ENCODE measurements at places on chromosomes 2 and 18.

DNA sequence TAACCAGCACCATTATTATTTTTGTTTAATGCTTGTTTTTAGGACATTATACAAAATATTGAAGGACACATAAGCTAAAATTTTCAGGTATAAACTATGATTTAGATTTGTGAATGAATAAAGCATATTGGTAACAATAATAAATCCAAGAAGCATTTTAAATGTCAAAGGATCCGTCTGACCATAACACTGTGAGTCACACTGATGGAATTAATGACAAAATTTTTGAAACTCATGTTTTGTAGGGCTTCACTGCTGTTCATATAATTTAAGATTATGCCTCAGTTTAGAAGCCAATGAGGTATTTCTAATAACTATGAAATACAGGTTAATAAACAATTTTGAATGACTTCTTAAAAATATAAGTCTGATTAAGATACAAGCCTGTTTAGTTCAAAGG, 124.6 kb downstream of the TMEFF2 start:
- no peak for DNase-seq

DNA sequence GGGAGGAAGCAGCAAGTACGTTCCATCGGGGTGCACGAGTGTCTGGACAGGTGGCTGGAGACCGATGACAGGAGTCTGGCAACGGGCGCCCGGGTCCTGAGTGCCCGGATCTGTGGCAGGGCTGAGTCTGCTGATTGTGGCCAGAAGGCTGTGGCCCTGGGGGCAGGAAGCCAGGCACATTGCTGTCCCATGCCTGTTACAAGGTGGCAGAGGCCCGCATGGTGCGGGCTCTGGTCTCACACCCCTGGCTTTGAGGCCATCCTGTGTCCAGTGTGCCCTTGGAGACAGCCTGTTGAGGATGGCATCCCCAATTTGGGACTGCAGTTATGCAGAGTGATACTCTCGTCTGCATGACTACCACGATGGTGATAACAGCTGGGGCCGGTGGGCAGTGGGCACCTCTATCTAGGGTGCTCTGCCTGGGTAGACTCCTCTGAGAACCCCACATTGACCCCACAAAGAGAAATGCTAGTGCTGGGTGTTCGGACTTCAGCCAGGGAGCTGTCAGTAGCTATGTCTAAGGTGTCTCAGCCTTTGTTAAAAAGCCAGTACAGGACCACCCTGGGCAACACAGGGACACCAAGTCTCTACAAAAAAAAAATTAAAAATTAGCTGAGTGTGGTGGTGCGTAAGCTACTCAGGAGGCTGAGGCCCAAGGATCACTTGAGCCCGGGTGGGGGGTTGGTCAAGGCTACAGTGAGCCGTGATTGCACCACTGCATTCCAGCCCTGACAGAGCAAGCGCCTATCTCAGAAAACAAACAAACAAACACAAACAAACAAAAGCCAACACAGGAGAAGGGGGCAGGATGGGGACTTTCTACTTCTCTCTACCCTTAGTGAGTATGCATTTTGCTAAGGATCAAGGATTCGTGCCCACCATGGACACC, 88.3 kb downstream of the RHOB start:
- DNase-seq: no peak

DNA sequence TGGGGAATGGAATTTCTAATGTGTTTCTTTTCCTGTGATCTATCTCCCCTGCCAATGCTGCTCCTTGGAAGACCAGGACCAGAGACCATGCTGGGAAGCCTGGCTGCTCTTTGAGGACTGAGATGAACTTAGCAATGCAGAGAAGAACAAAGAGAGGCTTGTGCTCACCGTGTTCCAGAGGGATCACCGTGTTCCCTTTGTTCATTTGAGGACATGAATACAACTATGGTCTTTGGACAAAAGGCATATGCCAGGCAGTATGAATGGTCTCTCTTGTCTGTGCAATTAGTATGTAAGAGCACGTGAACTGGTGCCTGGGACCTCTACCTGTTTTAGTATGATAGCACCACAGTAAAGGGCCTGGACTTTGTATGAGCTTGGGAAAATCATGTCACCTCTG, 139.9 kb downstream of the TDRD15 start:
- no peak for DNase-seq

GRCh38 chr2:156852681-156853080, 404.8 kb upstream of the GALNT5 start:
- no peak for DNase-seq

DNA sequence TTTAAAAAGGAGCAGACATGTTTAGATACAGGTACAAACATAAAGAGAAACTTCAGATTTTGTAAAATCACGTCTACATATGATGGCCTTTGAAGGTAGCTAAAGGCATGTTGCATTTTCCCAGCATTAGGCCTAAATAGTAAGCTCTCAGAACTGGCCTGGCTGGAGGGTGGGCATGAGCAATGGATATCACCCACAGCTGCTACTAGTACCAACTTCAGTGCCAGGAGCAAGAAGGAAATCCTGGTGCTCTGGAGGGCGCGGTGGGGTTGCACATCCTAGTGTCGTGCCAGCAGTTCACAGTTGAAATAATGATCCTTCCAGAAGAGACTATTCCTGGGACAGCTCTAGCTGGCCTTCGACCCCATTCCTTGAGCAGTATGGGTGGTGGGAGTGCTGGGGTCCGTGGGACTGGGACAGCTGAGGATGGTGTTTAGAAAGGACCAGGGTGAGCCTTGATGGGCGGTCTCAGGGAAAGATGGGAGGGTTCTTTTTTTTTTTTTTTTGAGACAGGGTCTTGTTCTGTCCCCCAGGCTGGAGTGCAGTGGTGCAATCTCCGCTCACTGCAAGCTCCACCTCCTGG, 4.9 kb downstream of the DES start:
- DNase-seq: no peak

DNA sequence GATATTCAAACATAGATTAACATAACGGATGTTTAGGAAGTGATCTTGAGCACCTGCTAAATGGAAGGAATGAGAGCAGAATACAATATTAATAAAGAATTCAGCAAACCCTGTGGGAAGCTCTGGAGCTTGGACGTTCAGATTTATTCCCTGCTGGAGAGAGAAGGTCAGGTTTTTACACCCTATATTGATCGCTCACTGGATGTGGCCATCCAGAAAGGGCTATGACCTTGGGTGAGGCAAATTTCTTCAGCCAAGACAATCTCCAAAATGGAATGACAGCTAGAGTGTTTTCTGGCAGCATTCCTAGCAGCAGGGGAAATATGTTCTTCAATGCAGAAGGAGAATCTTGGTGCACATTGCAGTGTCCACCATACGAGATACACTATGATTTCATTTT, 288.3 kb downstream of the IRS1 start:
- no peak for DNase-seq

DNA sequence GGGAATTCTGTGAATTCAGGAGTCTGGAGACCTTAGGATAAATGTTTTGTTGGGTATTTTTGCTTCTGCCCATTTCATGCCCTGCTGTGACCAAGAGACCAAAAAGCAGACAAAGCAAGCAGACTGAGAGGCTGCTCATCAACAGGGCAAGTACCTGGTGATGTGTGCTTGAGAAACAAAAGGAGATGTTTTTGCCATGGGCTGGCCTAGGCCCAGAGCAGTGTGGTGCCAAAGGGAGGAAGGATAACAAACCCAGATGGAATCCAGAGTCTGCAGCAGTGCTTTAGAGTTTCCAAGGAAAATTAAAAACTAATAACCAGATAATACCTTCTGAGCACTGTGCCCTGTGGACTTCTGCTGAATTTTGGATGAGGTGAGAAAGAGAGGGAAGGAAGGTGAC, 538.4 kb downstream of the STK39 start:
- DNase-seq: no peak

DNA sequence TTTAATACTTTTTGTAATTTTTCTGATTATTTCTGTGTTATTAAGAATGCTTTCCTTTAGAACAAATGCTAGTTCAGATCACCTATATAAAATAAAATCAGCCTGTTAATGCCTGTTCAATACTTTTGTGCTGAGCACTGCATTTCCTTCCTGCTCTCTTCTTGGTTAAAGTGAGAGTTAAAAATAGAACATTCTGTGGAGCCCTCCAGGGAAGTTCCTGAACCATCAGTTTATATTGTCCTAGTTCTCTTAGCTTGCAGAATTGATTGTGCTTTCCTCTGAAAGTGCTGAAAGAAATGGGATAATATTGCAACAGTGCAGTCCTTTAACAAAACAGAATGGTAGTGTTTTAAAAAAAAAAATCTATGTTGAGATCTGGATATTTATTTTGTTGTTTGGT, 74.6 kb upstream of the UBXN4 start:
- no peak for DNase-seq

DNA sequence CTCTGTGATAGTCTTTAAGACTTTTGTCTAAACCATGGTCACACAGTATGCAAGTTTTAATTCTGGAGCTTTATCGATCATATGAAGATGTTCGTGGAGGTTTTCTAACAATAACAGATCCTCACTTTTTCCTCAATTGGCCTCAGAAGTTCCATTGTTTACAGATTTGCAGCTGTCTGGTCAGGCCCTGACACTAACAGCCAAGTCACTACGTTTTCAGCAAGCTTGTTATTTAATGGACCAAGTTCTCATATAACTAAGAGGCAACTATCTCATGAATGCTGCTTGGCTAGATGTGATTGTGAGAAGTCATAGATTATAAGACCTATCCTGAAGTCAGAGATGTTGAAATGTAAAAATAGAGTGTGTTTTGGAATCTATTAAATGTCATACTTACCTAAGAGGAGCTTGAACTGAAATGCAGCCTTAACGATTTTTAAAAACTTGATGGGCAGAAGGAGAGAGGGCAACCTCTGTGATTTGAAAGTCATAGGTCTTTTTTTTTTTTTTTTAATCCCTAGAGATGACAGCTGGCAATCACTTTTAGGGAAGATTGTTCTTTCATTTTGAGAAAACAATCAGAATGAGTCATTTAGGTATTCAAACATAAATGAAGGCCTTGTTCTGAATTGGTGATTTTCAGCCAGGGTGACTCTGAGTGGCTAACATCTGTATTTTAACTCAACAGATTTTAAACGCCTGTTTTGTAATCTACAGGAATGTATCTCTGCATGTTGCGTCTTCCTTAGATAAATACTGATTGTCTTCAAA, 48.4 kb upstream of the NEMP2 start:
- no peak for DNase-seq

DNA sequence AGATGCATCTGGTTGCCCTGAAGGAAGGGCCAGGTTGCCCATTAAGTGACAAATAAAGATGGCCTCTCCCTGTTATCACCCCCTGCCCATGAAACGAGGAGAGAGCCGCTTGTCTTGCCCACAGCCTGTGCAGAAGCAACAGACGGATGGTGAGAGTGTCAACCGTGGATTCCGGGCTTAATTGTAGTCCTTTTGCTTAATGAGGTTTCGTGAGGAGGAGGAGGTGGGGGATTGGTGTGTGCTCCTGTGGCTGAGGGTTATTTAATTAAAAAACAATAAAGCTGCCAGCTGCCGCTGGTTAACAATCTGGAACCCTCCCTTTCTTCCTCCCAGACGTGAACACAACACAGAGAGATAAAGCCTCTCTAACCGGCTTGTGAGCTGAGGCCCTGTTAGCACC, 188.0 kb upstream of the PARD3B start:
- no peak for DNase-seq

GRCh38 chr2:68172521-68172920, 14.8 kb downstream of the PNO1 start:
- DNase-seq: no peak

DNA sequence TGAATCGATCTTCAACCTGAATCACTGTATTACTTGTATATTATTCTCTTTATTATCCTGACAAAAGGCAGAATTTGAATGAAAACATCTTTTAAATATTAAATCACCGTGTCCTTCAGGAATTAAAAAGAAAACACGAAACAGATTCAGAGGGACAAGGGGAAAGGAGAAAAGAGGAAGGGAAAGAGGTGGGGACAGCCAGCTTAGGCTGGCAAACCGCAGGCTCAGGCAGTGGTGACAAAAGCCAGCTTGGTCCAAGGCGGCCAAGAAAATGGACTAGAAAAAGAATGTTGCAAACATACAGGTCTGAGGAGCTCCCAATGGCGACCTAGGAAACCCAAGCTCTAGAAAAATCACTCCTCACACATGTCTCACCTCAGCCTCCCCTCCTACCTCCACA, 6.8 kb downstream of the B4GALT6 start:
- DNase-seq: no peak

DNA sequence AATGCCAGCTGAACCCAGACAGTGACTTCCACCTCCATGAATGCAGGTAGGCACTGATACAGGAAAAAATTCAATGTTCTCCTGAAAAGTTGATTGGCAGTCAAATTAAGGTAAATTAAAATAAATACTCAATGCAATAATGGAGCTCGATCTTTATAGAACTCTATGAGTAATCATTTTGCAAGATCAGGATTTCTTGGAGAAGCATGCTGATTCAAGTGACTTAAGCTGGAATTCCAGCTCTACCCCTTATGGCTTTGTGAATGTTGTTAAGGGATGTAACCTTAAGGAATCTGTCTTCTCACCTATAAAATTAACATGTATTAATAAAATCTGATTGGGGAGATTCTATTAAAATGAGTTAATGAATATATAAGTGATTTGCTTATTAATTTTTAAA, 145.1 kb downstream of the QPCT start:
- no peak for DNase-seq

GRCh38 chr2:223889229-223889628, 51.8 kb upstream of the AP1S3 start:
- no peak for DNase-seq

GRCh38 chr2:24652265-24653182, 140.7 kb downstream of the PTRHD1 start:
- DNase-seq: no peak

DNA sequence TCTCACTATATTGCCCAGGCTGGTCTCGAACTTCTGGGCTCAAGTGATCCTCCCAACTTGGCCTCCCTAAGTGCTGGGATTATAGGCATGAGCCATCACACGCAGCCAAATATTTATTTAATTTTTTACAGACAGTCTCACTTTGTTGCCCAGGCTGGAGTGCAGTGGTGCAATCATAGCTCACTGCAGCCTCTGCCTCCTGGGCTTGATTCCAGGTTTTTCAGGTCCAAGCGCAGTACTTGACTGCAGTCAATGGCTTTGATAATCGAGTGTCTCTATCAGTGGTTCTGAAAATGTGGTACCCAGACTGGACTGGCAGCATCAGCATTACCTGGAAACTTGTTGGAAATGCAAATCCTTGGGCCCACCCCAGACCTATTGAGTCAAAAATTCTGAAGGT, 63.1 kb downstream of the PLB1 start:
- DNase-seq: no peak

DNA sequence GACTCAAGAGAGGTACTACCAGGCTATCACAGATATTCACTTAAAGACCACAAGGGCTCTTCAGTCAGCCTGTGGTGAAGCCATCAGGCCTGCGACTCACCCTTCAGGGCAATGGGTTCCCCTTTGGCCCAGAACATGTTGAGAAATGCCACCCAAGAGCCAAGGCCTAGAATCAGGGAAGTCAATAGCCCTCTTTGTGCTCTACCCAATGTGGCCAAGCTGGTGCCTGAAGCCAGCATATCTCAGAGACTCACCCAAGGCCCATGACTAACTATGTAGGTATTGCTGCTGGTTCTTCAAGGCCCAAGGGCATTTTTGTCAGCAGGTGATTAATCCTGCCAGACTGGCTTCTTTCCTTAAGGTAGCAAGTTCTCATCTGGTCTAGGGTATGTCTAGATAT, 338.9 kb upstream of the SETBP1 start:
- no peak for DNase-seq

GRCh38 chr2:65438137-65438899, 5.9 kb upstream of the SPRED2 start:
- no peak for DNase-seq
